ENCODE measurements at places on chromosomes 13 and 19.

- DNase-seq = peak; percentile 90
Observed at GRCh38 chr19:12092065-12092867, 27.7 kb downstream of the ZNF844 start.

DNA sequence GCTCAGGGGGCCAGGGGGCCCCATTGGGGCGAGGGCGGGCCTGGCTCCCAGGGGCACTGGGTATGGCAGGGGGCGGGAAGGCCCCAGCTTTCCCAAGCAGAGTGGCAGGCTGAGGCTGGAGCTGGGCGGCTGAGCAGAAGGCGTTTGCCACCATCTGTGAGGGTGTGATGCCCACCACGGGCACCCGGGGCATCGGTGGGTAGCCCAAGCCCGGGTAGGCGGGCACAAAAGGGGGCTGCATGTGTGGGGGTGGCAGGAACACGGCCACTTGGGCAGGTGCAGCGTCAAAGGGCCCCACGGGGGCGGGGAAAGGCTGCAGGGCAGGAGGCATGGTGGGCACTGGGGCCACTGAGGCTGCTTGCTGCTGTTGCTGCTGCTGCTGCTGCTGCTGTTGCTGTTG, 22.8 kb downstream of the NUMBL start:
- no peak for DNase-seq

- peak; percentile 99 for DNase-seq
Observed at GRCh38 chr19:3387645-3388589, 21.5 kb downstream of the NFIC start.

GRCh38 chr13:51997641-51998330, 13.5 kb downstream of the ATP7B start:
- no peak for DNase-seq

DNA sequence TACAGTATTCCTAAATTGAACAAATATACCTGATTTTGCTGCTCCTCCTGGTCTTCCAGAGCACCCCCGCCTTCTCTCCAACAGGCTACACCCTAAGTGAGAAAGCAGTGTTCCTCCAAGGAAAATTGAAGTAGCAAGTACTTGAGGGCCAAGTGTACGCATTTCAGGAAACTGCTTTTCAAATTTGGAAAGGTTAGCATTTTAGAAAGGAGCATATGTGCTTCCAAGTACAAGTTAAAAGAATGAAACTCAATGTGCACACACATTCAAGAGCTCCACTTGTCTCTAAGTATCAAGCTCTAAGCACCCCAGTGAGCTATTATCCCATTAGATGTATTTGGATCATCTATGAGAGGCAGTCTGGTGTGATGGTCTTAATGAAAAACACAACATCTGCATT, 25.8 kb downstream of the LHFPL6 start:
- DNase-seq = no peak

DNA sequence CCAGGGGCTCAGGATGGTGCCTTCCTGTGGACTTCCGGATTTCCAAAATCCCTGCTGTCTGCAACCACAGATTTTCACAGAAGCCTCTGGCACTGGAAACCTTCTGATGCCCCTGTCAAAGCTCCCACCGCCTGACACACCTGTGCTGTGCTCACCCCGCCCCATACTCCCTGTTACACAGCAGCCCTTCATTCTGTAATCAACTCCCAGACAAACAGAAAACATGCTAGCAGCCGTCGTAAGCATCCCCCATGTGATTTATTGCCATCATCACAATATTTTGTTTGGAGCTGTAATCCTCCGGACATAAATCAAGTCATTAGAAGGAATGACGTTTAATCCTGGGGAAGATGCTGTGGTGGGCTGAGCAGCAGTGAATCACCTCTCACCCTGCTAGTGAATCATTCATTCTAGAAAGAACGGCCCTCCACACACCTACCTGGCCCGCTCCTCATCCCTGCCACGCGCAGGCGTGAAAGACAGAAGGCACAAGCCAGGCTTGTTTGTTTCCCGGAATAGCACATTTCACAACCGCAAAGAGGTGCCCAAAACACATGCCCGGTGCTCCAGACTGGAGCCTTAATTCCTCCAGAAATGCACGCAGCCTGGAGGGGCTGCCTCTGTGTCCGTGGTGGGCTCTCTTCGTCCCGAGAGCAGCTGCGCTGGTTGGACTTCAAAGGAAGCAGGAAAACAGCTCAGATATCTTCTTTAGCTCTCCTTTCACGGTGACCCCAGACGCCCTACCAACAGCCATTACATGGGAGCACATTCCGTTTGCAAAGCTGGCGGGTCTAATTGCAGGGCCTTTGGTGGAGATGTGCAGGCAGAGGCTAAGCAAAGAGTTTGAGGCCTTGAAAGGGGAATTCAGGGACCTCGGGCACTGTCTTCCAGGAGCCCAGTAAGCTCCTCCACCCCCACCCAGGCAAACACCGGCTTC, 41.3 kb upstream of the KCTD15 start:
- DNase-seq = no peak

DNA sequence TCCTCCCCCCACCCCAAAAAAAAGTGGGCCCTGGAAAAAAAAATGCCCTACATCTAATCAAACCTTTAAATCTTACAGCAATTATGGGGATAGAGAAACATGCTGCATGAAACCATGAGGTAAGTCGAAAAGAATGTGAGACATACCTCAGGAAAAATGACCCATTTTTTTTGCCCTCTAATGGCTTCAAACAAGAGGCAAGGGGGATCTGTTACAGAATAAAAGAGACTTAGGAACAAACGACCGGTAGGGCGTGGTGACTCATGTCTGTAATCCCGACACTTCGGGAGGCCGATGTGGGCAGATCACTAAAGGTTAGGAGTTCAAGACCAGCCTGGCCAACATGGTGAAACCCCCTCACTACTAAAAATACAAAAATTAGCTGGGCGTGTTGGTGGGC, 8.4 kb downstream of the RGL3 start:
- DNase-seq = no peak

Measured in pancreas (tissue), 10 donors.